ENCODE measurements at places on chromosomes 5 and 9.
A peak's percentile ranks its signal among the peaks of the same experiment; 100 is the strongest.

GRCh38 chr9:105296877-105297287 is 52.4 kb downstream of the SLC44A1 start:
- no peak for DNase-seq

- no peak for DNase-seq
Measured at GRCh38 chr5:172281346-172281745, 2.2 kb downstream of the UBTD2 start.

- no peak for DNase-seq
Measured at GRCh38 chr9:120151806-120152205, 428.2 kb downstream of the CDK5RAP2 start.

GRCh38 chr9:104849023-104849422 is 78.9 kb downstream of the ABCA1 start:
- DNase-seq = no peak

GRCh38 chr5:82205005-82205404 is 73.1 kb downstream of the RPS23 start:
- DNase-seq = no peak

DNA sequence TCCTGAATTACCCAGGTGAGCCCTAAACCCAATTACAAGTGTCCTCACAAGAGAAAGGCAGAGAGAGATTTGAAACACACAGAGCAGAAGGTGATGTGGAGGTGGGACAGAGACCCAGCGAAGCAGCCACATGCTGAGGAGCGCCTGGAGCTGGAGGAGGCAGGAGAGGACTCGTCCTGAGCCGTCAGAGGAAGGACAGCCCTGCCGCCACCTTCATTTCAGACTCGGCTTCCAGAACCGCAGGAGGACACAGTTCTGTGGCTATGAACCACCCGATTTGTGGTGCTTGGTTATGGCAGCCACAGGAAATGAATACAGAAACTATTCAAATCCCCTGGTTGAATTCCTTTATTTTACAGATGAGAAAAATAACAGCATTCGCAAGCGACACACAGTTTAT is 16.4 kb upstream of the FBP1 start:
- no peak for DNase-seq

DNA sequence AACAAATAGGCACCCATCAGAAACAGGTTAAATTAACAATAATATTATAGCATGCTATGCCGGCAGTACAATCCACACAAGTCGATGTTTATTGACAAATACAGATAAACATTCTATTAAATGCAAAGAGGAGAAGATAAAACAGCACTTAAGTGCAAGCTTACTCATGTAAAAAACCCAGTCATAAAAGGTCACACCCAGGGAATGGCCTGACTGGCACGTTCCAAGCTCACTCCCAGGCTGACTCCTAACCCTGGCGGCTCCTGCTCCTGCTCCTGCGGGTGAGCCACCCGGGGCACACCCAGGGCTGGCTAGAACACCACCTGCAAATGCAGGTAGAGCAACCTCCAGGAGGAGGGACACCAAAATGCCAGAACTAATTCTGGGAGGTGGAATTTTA is 66.9 kb downstream of the SEMA4D start:
- DNase-seq = no peak

GRCh38 chr5:137561608-137562007 is 62.5 kb upstream of the SPOCK1 start:
- no peak for DNase-seq

- no peak for DNase-seq
Measured at GRCh38 chr9:93860694-93861658, 94.2 kb downstream of the BARX1 start.

DNA sequence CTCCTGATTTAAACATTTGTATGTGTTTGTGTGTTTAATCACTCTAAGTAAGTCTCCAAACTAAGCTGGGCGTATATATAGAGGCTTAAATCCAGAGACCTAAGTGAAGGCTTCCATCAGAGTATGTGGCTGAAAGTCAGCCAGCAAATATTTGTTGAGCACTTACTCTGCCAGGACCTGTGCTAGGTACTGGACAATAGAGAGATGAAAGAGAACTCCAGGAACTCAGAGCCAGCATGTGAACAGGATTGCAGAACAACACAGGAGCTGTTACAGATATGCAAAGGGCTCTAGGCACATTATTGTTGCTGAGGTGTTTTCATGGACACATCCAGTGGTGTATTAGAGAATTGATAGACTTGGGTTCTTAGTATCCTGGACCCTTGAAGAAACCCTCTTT is 4.7 kb upstream of the BNIP1 start:
- DNase-seq = no peak

- no peak for DNase-seq
Measured at GRCh38 chr9:112360047-112360804, 19.7 kb upstream of the HSDL2 start.

- no peak for DNase-seq
Measured at GRCh38 chr5:141902015-141902814, 21.5 kb upstream of the DELE1 start.

GRCh38 chr5:66710557-66711088 is 114.4 kb downstream of the MAST4 start:
- no peak for DNase-seq

GRCh38 chr5:115414406-115415142 is 118.1 kb upstream of the CCDC112 start:
- DNase-seq = no peak

GRCh38 chr5:34503379-34504253 is 152.5 kb upstream of the RAI14 start:
- DNase-seq = no peak

DNA sequence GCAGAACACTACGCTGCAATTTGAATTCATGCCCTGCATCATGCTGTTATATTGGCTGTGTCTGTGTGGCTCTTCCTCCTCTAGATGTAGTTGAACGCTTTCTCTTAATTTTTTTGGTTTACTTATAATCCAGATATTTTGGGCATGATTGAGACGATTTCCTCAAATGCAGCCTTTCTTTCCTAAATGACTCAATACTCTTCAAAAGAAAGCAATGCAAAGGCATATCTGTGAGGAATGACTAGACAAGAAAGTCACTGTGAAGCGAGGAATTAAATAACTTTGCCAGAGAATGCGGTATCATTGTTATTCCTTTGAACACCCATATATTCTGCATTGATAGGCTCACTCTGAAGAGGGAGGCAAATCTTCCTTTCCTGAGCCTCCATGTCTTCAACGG is 152.8 kb downstream of the YIPF5 start:
- no peak for DNase-seq

DNA sequence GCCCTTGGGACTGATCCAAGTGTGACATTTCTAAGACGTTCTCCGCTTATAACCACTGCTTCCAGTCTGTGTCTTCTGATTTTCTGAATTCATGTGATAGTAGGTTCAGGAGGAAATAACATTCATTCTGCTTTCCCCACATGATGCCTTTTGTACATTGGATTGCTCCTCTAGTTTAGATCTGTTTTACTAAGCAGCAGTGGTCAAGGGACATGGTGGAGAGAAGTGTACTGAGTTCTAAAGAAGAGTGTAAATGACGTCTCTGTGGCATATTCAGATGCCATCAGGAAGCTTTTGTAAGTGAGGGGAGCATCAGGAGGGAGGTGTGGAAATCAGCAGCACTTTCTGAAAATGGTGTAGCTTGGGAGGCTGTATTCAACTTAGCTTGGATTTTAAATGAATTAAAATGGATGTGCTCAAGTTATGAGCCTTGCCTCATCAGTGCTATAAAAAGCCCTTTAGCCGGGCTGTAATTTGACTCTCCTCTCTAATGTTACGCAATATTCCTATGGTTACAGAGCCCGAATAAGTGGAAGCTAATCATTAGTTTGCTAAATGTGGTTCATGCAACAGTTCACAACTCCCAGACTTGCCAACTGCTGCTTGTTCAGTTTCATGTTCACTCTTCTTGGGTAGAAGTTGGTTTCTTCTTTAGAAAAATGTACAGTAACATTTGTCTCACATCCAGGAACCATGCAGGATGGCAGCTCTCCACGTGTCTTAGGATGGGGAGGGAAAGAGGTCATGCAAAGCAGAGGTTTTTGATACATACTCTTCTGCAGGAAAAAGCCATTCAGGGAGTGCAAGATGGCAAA is 281.3 kb downstream of the ARHGAP26 start:
- peak; percentile 18 for DNase-seq

- DNase-seq = no peak
Measured at GRCh38 chr5:178535299-178536175, 54.7 kb downstream of the COL23A1 start.

DNA sequence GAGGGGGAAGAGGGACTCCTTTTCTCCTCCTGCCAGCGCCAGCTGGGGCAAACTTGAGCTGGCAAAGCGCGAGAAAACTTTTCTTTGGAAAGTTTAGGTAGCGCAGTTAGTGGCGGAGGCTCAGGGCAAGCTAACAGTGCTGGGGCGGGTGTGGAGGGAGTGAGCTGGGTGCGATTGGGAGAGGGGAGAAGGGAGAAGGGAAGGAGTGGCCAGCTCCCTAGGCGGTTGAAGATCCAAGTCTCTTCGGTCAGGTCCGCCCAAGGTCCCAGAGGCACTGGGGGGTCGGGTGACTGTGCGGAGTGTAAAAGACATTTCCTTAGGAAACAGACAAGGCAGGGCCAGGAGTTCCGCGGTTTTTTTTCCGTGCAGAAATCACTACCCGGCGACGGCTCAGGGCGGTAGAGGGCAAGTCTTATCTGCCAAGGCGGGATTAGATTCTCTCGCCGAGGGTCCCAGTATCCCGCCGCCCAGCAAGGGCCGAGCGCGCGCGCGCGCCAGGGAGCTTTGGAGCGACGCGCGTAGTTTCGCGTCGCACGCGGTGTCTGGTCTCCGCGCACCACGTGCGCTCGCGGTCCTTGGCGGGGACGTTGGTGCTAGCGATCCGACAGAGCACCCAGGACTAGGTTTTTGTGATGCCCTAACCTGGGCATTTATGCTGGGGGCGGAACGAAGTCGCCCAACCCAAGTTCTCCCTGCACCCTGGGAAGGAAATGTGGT is 33.6 kb upstream of the NFIB start:
- no peak for DNase-seq

DNA sequence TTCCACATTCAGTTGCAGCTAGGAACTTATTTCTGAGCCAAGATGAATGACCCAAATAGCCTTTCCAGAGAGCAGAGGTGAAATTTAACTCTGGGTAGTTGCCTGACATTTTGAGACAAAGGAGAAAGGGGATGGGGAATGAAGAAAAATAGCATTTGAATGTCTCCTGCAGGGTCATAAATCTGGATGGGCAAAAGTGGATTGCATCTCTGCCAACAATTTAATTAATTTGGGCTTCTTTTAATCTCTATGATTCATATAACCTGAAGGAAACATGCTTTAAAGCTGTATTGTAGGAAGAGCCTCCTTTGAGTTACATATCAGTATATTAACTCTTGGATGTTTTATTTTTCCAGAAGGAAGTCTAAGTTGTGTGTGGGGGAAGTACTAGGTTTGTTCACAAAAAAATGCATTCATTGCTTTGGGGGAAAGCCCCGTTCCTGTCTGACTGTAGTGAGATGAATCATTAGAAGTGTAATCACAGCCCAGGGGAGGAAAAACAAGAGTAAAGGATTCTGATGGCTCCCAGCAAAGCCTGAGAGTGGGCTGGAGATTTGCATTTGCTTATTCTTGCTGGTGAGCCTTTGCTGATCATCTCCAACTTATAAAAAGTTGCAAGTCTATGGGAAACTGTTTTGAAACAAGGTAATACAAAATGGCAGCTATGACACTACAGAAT is 133.0 kb upstream of the IQGAP2 start:
- DNase-seq = no peak

- DNase-seq = no peak
Measured at GRCh38 chr5:57816108-57816507, 333.5 kb upstream of the ACTBL2 start.

- DNase-seq = no peak
Measured at GRCh38 chr9:7591501-7591900, 208.1 kb downstream of the DMAC1 start.

DNA sequence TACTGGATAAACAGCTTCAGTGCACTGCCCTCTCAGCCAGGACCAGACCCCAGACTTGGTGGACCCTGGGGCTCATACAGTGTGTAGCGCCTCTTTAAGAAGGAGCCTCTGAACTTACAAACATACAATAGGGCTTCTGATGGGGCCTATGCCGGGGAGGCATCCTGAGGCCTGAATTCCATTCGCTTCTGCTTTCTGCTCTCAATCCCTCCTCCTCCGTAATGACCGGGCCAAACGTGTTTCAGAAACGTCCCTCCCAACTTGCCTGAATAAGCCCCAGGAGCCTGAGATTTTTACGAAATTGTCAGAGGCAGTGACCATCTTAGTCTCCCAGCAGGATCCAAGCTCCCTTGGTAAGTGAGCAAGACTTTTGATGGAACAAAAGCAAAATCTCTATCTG is 128.1 kb upstream of the BOD1 start:
- DNase-seq = no peak

DNA sequence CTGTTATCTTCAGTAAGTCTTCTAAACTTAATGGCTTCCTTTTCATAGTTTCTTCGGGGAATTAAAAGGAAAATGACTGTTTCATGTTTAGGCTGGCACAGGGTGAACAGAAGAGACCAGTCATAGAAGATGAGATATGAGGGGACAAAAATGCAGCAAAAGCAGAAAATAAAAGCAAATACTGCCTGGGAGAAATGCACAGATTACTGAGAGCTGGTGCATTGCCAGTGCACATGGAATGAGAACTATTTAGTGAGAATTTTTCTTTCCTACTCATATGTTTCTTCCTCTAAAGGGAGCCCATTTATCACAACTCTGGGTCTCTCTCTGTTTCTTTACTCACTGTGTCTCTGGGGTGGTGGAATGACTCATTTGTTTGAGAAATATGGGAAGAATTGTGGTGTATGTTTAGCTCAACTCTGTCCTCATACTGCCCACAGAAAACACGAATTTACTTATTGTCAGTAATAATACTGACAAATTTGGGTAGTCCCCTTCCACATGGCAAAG is 25.9 kb upstream of the ANKRD55 start:
- DNase-seq = no peak

- DNase-seq = peak; percentile 88
Measured at GRCh38 chr5:34929720-34930461, 532 bp downstream of the DNAJC21 start.

DNA sequence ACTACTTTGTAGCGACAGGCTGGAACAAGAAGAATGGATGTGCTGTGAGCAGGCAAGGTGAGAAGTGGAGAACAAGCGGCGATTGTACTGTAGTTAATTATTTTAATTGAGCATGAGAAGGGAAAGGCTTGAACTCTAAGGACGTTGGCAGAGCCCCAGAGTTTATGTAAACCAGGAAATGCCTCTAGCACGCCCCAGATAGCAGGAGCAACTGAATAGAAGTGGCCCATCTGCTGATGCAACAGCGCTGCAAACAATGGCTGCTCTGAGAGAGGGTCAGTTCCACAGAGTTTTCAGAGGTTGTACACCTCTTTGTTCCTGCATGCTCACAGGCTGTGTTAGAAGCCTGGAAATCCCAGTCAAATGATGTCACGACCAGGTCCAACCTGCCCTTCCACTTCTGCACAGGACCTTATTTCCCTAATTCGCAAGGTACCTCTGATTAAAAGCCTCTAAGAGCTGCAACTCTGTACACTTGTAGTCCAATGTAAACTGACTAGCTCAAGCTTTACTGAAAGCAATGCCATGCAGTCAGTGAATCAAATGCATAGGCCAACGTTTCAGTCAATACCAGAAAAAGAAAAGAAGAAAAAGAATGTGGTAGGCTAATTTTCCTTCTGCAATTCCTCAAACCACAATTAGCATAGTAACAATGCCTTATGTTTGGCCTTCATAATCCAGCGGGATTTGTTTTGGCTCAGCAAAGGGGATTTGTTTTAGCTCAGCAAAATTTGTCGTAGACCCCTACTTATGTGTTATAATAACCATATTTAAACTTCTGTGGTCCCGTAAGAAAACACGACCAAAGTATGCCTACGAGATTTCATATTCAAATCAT is 119.6 kb upstream of the RETREG1 start:
- no peak for DNase-seq
